ENCODE measurements at places on chromosomes 3 and 15. TPM values are rescaled to one million over a fixed set of nuclear protein-coding genes. Genes with fewer than 3 reads are reported as not detected.
A peak's percentile ranks its signal among the peaks of the same experiment; 100 is the strongest.

The GOLGA6B gene
- 0.61 TPM for total RNA-seq

The LYZL4 gene
- not detected for total RNA-seq

The SCAANT1 gene
- total RNA-seq: not detected

The NPAP1 gene
- total RNA-seq: not detected

DNA sequence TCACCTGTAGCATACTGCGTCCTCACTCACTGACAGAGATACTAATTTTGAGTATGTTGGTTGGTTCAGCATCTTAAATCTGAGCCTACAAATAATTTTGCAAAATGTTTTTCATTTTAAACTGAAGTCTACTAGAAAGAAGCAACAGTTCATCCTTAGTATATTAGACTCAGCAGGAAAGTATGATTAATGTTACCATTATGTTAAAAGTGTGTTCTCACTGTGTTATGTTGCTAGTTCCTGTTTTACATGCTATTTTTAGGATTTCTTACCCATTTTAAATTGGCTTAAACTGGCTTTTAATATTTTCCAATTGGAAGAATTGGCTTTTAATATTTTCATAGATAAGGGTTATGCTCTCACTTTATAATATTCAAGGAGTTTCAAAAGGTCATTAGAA lies 25.7 kb downstream of the ACKR4 start:
- H3K4me3 ChIP-seq: no peak overlapping the region
- no peaks in the 10 kb centered on the region for H3K27me3 ChIP-seq
- DNase-seq: no peak
- H3K36me3 ChIP-seq: no peaks in the 10 kb centered on the region
- no peaks in the 10 kb centered on the region for H3K4me1 ChIP-seq

- no peaks in the 10 kb centered on the region for H3K27me3 ChIP-seq
- H3K27ac ChIP-seq: no peak overlapping the region
- H3K36me3 ChIP-seq: no peaks in the 10 kb centered on the region
- no peaks in the 10 kb centered on the region for H3K4me1 ChIP-seq
- no peak overlapping the region for H3K4me3 ChIP-seq
These were observed 201.5 kb downstream of the GABRB3 start for GRCh38 chr15:26571346-26571745.

DNA sequence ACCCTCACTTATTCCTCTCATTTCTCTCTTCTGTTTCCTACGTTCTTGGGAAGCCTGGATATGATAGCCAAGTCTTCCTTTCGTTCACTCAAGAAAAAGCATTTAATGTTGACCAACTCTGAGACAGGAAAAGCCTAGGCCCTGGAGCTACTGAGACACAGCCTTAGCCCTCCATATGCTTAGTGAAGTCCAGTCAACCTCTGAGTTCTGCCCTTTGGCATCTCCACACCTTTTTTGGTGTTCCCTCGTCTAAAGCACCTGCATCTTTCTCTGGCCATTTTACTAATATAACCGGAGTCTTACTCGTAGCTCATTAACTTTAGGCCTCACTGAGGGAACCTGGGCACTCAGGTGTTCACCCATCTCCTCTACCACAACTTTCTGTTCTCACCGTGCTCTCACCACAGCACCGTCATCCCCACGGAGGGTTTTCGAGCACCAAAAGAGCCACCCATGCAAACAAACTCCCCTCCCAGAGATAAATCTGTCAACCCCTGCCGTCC lies 632 bp downstream of the MTHFS start:
- H3K36me3 ChIP-seq: peaks cover 27% of the 10 kb centered on the region
- H3K4me3 ChIP-seq: peak overlapping the region; percentile 98
- peak overlapping the region; percentile 99 for H3K27ac ChIP-seq
- peaks cover 23% of the 10 kb centered on the region for H3K4me1 ChIP-seq

GRCh38 chr15:70722266-70723121 lies 40.9 kb downstream of the UACA start:
- H3K27ac ChIP-seq: no peak overlapping the region
- H3K36me3 ChIP-seq: no peaks in the 10 kb centered on the region
- no peaks in the 10 kb centered on the region for H3K27me3 ChIP-seq

- H3K4me1 ChIP-seq: peaks cover 14% of the 10 kb centered on the region
- H3K36me3 ChIP-seq: peaks cover 8% of the 10 kb centered on the region
- peaks cover 22% of the 10 kb centered on the region for H3K27me3 ChIP-seq
- no peak for DNase-seq
- no peak overlapping the region for H3K27ac ChIP-seq
These were observed 316.0 kb downstream of the RORA start for GRCh38 chr15:60912984-60913697.

DNA sequence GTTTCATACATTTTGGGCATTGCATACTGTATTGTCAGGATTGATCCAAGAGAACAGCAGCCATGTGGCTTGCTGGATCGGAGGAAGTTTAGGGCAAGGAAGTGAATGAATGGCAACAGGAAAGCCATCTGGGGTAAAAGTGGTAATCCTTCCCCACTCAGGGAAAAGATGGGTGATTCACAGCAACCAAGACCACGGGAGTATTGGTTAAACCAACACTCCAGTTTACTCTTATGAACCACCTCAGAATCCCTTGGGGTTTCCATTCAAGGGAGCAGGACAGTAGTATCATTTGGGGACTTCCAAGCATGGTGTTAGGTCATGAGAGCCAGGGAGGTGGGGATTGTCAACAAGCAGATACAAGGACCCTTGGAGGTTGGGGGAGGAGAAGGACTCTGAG lies 25.2 kb upstream of the ZBTB38 start:
- DNase-seq: no peak
- no peaks in the 10 kb centered on the region for H3K36me3 ChIP-seq
- H3K27me3 ChIP-seq: no peaks in the 10 kb centered on the region
- no peak overlapping the region for H3K4me3 ChIP-seq
- peaks cover 18% of the 10 kb centered on the region for H3K4me1 ChIP-seq
- H3K27ac ChIP-seq: no peak overlapping the region

DNA sequence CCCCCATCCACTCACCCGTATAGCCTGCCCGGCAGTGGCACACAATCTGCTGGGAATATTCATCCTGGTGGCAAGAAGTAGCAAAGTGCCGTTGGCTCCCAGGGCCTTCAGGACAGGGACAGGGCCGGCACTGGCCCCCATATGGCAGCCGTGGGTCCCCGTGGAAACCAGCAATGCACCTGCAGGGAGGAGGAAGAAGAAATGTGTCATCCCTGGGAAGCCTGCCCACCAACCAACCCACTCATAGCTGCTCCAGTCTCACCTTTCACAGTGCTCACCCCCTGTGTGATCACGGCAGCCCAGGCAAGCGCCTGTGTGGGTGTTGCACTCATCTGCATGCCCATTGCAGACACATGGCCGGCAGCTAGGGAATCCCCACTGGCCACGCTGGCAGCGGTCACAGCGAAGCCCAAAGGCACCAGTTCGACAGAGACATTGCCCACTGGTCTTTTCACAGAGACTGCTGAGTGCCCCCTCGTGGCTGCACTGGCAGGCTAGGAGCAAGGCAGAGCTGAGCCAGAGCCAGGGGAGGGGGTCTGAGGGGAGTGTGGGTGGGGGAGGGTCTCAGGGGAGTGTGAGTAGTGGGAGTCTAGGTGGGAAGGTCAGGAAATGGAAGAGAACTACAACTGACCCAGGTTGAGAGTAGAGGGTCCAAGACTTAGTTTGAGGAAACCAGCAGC lies 4.5 kb upstream of the USP19 start:
- H3K4me1 ChIP-seq: no peaks in the 10 kb centered on the region
- peaks cover 37% of the 10 kb centered on the region for H3K36me3 ChIP-seq
- H3K4me3 ChIP-seq: no peak overlapping the region
- H3K27me3 ChIP-seq: no peaks in the 10 kb centered on the region
- DNase-seq: no peak

GRCh38 chr3:52128118-52128683 lies 26.0 kb downstream of the POC1A start:
- H3K27me3 ChIP-seq: no peaks in the 10 kb centered on the region
- DNase-seq: peak; percentile 28
- H3K4me1 ChIP-seq: peaks cover 14% of the 10 kb centered on the region

DNA sequence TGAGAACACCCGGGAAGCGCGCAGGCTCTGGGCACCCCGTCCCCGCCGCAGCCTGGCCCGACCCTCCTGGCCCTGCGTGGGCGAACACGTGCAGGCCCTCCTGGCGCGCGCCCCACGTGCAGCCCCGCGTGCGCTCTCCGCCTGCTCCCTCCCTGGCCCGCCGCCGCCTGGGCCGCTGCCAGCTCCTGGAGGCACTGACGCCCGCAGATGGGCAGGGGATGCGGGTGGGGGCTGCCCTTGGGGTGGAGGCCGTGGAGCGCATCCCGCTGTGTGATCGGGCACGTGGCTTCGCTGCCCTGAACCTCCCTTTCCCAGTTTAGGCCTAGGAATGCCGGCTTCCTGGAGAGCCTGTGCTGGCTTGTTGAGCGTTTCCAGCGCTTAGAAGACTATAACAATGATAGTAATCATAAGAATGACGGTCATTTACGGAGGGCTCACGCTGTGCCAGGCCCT lies 104.6 kb upstream of the SLC6A6 start:
- H3K36me3 ChIP-seq: no peaks in the 10 kb centered on the region
- H3K27me3 ChIP-seq: peaks cover 9% of the 10 kb centered on the region
- H3K4me1 ChIP-seq: peaks cover 13% of the 10 kb centered on the region
- H3K27ac ChIP-seq: no peak overlapping the region
- no peak overlapping the region for H3K4me3 ChIP-seq

DNA sequence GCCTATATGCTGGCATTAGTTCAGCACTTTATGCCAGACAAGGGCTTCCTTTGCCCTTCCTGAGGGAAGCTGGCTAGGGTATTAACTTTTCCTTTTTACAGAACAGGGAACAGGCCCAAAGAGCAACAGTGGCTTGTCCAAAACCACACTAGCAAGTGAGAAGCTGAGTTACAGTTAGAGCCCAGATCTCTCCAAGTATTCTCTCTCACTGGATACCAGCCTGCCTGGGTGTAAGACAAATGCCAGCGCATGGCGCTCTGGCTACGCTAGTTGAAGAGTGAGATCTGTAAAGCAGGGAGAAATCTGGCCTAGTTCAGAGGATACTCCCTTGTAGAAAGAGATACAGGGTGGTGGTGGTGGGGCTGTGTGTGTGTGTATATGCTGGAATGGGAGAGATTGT lies 38.4 kb downstream of the RAB11A start:
- no peaks in the 10 kb centered on the region for H3K27me3 ChIP-seq
- no peak overlapping the region for H3K27ac ChIP-seq
- H3K4me1 ChIP-seq: peaks cover 36% of the 10 kb centered on the region

DNA sequence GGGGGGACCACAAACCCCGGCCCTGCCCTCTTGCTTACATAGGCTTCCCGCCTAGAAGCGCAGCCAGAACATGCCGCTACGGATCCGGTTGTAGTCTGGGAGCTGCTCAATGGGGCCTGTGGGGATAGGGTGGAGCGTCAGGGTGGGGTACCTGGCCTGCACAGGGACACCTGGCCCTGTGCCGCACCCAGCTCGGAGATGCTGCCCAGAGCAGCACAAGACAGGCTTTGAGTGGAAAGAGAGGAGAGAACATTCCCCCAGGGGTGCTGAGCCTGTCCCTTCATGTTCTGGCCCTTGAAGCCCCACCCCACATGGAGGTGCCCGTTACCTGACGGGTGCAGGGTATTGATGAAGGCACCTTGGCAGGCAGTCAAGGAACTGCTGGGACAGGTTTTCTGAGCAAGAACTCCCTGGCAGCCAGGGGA lies 4.0 kb upstream of the COL7A1 start:
- H3K27ac ChIP-seq: no peak overlapping the region
- DNase-seq: no peak
- H3K4me3 ChIP-seq: no peak overlapping the region
- peaks cover 13% of the 10 kb centered on the region for H3K4me1 ChIP-seq
- no peaks in the 10 kb centered on the region for H3K27me3 ChIP-seq

- H3K27ac ChIP-seq: no peak overlapping the region
- no peaks in the 10 kb centered on the region for H3K36me3 ChIP-seq
- peaks cover 20% of the 10 kb centered on the region for H3K27me3 ChIP-seq
- DNase-seq: no peak
- no peaks in the 10 kb centered on the region for H3K4me1 ChIP-seq
These were observed 44.2 kb upstream of the ONECUT1 start for GRCh38 chr15:52834379-52834778.

DNA sequence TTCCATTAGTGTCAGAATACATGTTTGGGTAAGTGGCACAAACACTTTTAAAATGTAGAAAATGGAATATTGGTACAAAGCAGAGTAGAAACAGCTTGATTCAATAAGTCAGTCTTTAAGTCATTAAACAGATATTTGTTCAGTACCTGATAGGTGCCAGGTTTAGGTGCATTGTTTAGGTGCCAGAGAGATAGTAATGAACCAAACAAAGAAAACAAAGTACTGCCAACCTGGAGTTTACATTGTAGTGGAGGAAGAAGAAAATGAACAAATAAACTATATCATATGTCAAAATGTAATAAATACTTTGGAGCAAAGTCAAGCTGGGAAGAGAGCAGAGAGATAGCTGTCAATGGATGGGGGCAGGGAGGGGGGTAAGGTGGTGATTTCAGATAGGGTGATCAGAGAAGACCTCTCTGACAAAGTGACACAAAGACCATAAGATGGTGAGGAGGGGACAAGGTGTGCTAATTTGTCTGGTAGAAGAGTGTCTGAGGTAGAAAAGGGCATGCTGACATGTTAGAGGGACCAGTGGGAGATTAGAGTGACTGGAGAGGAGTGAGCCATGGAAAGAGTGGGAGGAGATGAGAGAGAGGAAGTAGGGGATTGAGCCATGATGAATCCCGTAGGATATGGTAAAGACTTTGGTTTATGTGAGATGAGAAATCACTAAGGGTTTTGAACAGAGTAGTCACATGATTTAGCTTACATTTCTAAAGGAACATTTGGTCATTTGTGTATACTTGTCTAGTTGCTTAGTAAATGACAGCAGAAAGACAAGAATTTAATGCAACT lies 128.2 kb downstream of the UBE2E2 start:
- no peak overlapping the region for H3K4me3 ChIP-seq
- no peak for DNase-seq
- H3K27ac ChIP-seq: no peak overlapping the region
- no peaks in the 10 kb centered on the region for H3K36me3 ChIP-seq
- no peaks in the 10 kb centered on the region for H3K27me3 ChIP-seq

DNA sequence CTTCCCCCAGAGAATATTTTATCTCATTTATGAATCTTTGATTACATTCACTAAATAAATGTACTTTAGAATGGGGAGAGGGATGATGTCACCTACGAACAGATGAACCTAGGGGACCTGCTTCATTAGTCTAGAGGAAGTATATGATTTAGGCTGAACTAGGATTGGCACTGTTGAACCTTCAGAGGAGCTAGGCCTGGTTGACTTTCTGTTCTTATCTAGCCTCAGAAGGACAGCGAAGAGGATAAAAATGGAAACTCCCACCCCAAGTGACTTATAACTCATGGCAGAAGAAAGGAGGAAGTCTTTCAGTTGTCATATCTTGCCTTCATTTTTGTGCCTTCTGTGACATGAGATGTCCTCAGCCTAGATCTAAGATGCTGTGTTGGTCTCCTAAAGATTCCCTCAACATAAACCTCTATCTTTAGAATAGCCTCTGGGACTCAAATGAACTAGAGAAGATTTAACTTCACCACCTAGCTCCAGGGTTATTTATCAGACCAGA lies 42.6 kb downstream of the POLG start:
- no peak overlapping the region for H3K27ac ChIP-seq
- no peak for DNase-seq
- H3K27me3 ChIP-seq: no peaks in the 10 kb centered on the region
- peaks cover 27% of the 10 kb centered on the region for H3K36me3 ChIP-seq
- H3K4me1 ChIP-seq: no peaks in the 10 kb centered on the region
- H3K4me3 ChIP-seq: no peak overlapping the region
